CD4-positive, alpha-beta T cell treated with Interleukin-2 at 100 ng/mL for 4 hours (primary cell): ENCODE measurements at places on chromosomes 4 and X.

DNA sequence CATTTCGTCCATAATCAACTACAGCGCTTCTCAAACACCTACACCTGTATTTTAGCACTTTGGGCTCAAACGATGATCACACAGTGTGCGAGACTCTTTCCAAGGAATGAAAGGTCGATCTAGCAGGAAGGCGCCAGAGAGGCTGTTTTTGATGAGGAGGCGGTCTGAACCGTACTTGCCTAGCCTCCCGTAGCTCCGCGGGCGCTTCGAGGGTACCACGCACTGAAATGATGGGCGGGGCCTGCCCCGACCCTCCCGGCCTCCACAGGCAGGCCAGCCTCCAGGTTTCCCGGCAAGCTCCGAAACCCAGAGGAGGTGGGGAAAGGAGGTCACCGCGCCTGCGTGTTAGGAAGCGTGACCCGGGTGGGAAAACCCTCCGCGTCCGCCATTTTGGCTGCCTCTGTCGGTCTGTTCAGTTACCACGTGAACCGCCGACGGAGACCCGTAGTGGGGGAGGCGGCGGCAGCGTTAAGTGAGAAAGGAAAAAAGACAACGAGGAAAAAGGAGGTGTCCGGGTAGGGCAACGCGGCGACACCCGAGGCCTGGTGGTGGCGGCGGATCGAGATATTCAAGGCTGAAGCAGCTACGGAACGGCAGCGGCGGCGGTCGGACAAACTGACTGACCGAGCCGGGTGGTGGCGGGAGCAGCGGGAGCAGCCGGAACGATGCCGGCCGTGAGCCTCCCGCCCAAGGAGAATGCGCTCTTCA, at the start of gene NAA15:
TSS of gene NAA15 (plus strand) at position 393 of the 708 bp plus-strand sequence. CDS start at position 666, 273 bp downstream.
- DNase-seq: peak; percentile 97

DNA sequence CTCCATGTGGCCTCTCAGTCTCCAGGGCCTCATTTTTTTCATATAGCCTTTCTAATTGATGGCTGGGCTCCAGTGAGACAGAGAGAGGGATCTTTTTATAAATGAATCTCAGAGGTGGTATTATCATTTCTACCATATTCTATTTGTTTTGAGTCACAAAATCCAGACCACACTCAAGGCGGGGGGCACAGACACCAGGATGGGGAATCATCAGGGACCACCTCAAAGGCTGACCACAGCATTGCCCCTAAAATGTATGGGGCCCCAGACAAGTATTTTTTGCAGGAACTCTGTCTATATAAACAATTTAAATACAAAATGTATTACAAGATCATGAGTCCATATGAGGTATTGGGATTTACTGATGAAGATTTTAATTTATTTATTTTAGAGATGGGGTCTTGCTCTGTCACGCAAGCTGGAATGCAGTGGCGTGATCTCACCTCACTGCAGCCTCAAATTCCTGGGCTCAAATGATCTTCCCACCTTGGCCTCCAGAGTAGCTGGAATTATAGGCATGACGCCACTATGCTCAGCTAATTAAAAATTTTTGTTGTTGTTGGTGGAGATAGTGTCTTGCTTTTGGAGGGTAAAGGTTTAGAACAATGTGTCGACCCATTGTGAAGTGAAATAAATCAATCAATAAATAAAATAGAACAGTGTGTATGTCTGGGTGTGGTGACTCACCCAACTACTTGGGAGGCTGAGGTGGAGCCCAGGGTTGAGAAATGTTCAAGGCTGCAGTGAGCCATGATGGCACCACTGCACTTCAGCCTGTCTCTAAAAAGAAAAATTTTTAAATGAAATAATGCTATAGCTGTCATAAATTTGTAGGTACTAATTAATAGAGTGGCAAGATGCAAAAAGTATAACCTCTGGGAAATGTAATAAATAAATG, 29.4 kb downstream of the WDR13 start:
- no peak for DNase-seq

- DNase-seq: no peak
Measured at GRCh38 chr4:81366779-81367178, 104.9 kb downstream of the RASGEF1B start.

DNA sequence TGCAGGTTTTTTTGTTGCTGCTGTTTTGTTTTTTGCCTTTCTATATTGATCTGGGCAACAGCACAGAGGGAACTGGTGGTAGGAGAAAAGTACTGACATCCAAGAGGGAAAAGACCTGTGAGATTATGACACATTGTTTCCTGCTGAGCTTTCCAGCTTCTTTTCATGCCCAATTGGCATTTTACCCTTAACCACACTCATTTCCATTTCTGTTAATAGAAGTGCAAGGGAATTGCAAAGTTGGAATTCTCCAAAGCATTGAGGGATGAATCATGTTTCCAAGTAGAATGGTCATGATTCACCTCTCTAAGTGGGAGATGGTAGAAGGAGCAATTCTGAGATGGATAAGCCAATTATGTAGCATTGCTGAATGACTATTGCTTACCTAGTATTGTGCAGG, 161.5 kb downstream of the PPARGC1A start:
- DNase-seq: no peak

- no peak for DNase-seq
Measured at GRCh38 chr4:13891544-13891939, 264.0 kb upstream of the BOD1L1 start.

DNA sequence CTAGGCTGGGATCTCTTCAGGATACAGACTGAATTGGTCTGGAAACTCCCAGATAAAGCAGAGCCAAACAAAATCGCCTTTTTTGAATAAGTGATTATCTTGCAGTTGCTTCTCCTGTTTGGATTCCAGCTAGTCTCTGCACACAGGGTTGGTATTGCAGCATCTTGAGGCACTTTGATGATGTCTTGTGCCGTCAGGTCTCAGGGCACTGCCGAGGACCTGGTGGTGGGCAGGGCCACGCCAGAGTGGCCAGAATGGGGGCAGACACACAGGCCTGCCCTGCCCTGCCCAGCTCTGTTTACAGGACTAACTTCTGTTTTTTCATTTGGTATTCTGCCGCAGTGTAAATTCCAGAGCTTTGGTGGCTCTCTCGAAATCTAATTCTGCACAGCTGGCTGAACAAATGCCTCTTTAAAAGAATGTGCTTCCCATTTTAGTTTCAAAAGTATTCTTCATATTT, 276.1 kb downstream of the NR3C2 start:
- no peak for DNase-seq

GRCh38 chr4:86452422-86452891, 92.6 kb upstream of the MAPK10 start:
- no peak for DNase-seq

DNA sequence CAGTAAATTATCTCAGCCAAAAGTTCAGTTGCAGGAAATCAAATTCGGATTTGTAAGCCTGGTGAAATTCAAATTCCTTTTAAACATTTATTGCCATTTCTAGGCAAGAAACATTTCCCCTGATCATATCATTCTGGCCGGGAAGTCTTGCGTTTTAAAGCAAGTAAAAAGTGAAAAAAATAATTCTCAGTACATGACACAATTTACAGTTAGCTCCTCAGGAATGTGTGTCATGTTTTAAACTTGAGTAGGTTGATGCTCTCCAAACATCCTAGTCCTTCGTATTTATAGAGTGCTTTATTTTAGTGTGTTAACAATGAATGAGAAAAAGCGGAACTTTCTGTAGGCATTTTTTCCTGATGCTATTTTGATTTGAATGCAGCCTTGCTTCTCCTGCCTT, 158.3 kb upstream of the SCML1 start:
- no peak for DNase-seq

GRCh38 chrX:125710403-125711062, 390.9 kb downstream of the TEX13C start:
- DNase-seq: no peak

DNA sequence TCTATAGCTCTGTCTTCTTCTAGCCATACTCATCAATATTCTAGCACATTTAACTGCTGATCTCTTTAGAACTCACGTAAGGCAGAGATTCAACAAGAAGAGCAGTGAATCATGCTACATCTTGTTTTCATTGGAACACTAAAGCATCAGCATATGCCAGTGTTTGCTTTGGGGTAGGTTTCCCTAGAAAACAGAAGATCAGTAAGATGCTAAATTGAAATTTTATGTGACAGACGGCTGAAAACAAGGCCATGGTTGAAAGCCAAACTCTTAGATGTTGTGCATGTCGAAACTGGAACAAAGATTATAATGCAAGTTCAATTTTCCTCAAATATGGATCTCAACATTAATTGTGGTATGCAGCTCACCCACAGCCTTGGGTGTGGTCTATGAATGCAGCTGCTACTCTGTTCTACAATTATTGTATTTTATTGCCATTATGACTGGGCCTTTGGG, 107.6 kb downstream of the PDLIM5 start:
- no peak for DNase-seq

DNA sequence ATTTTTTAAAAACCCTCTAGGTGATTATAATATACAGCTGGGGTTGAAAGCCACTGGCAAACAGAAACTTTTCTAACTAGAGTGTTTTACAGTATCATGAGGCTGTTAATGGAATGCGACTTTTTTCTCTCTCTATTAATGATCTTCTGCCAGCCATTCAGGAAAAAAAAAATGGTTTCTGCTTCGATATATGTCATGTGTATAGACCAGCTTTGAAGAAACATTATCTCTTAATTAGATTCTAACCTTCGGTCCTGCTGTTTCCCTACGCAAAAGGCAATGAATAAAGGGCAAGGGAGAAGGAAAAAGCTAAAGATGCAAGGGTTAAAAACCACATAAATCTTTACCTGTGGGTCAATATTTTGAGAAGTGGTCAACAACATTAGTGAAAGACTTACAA, 1662.1 kb upstream of the TENM3 start:
- no peak for DNase-seq

DNA sequence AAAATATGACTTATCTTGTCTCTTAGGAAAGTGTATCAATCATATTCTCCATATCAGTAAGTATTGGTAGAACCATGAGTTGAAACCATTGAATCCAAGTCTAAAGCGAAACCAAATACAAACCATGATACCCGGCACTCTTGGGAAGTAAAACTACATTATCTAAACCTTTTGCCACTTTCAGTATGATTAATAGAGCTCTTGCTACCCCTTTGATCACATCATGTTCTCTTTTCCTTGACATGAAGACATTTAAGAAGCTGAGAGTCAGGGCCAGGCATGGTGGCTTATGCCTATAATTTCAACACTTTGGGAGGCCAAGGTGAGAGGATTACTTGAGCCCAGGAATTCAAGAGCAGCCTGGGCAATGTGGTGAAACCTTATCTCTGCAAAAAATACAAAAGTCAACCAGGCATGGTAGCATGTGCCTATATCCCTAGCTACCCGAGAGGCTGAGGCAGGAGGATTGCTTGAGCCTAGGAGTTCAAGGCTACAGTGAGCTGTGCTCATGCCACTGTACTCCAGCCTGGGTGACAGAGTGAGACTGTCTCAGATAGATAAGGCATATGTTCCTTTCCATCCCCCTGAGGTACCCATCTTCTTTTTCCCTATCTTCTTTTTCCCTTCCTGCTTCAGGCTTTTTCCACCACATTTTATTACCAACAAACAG, 45.4 kb downstream of the CEP135 start:
- DNase-seq: no peak

GRCh38 chrX:39759526-39760224, 338.1 kb downstream of the BCOR start:
- DNase-seq: no peak

DNA sequence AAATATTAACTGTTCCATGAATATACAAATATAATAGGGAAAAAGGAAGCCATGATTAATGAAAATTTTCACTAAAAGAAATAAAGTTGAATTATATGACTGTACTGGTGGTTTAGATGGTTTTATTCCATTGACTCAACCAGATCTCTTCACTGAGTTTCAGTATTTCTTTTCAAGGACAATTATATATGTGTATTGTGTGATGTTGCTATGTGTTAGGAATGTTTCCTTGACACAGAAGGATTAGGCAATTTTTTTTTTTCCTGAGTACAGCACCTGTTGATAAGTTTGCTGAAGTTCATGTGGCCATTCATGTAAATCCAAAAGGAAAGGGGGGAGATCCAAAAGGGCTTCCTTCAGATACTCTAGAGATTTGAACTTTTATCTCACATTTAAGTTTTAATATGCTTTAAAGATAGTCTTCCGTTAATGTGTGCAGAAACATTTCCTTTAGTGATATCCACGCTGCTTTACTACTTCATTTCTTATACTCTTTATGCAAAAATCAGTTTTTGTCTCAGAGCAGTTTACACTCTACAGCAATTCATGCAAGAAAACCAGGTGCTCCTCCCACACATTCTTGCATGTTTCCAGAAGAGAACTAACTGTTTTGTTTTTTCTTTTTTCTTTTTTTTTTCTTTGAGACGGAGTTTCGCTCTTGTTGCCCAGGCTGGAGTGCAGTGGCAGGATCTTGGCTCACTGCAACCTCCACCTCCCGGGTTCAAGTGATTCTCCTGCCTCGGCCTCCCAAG, 249.1 kb downstream of the RPA4 start:
- no peak for DNase-seq
